ENCODE measurements at places on chromosomes 3 and 15.

DNA sequence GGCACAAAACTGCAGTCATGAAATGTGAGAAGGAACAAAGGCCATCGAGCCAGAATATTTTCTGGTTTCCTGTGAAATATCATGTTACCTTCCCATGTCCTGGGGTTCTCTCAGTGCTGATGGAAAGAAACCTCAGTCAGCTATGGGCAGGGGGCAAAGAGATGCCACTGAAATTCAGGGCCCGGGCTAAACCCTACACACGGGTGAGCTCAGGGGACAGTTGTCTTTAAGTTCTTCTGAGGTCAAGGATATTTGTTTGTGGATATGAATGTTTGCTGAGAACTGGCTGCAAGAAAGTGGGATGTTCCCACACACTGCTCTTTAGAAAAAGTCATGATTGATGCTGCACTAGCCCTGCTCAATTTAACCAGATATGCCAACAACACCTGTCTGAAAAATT, 187.2 kb downstream of the MEX3B start:
- DNase-seq: no peak

DNA sequence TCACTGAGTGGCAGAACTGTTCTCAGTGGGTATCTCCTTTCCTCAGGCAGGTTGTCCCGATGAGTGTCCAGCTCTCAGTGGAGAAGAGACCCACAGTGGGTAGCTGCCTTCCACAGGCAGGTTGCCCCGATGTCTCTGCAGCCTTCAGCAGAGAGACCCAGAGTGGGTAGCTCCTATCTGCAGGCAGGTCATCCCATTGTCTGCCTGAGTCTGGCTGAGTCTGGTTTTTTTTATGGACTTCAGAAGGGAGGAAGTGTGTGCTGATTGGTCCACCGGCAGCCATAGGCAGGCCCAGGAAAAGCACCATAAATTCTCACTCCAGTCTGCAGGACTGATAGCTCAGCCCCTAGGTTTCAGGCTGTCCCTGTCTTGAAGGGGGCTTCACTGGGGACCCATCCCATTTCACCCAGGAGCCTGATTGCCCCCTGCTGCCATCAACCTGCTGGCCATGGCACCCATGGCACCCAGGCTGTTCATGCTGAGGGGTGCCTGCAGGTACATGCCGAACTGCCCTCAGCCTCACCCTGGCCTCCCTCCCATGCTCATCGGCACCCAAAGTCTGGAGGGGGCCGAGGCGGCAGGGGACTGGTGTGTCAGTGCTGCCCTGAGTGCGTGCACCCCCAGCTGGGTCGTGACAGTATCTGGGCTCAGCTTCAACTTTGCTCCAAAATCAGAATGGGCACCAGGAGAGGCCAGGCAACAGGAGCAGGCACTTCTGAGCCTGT, 3.6 kb upstream of the LIMD1 start:
- DNase-seq: no peak

DNA sequence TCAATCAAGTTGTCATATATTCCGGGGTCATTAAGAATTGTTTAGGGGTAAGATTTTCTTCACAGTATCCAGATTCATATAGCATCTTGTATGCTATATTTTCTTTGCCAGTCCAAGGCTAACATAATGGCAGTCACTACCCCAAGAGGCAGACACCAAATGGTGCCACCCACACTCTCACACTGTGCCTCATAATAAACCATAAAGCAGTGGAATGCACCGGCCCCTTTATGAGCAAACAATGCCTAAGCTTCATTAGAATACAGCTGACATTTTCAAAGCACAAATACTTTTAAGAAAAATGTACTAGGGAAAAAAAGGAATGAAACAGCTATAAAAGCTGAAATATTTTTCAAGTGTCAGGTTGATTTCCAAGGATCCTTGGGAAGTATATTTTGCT, 121.6 kb downstream of the TFDP2 start:
- no peak for DNase-seq

DNA sequence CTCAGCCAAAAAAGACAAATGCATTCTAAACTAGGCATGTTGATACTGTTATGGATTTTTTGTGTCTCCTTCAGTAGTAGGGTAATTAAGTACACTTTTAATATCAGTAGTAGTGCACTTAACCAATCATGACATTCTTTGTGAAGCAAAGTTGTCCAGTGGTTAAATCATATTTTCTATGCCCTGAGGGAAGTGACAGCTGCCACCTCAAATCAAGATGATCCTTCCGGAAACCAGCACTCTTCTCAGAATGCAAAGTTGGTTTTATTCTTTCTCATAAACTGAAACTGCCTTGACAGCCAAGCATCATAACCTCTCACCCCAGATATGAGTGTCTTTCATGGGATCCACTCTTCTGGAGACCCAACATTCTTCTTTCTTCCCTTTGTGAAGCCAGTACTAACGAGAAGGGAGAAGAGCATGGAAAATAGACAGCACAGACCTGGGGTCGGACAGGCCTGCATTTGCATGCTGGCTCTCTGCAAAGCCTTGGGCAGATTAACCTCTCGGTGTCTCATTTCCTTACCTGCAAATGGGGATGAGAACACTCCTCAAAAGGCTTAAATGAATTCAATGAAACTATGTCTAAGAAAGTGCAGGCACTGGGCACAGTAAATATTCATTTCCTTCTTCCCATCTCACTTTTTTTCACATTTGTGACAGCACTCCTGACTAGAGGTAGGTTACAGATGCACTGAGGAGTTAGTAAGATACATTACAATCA, 13.2 kb downstream of the AAGAB start:
- no peak for DNase-seq
